Stimulated activated CD4-positive, alpha-beta T cell treated with anti-CD3 and anti-CD28 coated beads, Interleukin-4, amount 100 ng/mL, for 24 hours (primary cell): ENCODE measurements at places on chromosomes 2 and 18.

DNA sequence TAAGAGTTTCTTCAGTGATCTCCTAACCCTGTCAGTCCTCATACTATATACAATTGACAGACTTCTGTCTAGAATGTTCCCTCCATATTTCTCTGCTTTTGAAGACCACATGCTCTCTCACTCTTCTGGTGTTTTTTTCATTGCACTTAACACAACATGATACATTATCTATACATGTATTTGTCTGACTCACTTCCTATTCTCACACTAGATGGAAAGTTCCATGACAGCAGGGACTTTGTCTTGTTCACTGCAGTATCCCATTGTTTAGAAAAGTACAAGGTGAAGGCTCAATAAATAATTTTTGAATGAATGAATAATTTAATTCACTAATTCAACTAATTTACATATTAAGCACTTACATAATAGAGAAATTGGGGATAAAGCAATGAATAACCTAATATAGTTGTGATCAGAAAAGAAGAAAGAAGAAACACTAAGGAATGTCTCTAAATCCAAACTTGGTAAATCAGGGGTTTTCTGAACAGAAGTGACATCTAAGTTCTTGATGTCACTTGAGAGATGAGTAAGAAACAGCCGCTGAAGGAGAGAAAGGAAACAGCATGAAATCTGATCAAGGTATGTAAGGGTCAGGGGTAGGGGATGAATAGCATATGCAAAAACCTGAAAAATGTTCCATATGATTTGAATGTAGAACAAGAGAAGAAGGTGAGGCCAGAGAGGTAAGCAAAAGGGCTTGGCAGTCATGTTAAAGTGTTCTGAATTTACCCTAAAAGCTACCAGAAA lies 42.4 kb downstream of the MBD2 start:
- DNase-seq = no peak

- no peak for DNase-seq
These were observed 264.3 kb downstream of the PTGR3 start for GRCh38 chr18:74944676-74945075.

DNA sequence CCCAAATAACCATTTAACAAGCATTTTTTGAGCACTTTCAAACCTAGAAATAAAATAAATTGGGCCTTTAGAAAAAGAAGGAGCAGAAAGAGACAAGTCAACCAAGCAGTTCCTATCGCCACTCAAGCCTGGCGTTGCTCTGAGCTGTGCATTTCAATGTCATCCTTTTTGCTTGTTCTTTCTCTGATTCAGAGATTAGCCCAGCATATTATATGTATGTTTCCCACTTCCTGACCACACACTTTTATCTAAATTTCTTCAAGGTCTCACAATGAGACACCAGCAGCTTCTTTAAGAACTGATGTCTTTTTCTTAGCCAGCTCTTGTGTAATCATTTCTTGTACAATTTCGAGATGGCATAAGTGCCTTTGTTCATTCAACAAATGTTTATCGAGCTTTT lies 344.5 kb upstream of the ID2 start:
- no peak for DNase-seq

GRCh38 chr2:65366595-65367125 lies 65.7 kb downstream of the SPRED2 start:
- DNase-seq = peak; percentile 50

GRCh38 chr2:7691961-7692656 lies 774.9 kb downstream of the RNF144A start:
- no peak for DNase-seq

- no peak for DNase-seq
These were observed 157.0 kb upstream of the ACAA2 start for GRCh38 chr18:49970319-49970718.

DNA sequence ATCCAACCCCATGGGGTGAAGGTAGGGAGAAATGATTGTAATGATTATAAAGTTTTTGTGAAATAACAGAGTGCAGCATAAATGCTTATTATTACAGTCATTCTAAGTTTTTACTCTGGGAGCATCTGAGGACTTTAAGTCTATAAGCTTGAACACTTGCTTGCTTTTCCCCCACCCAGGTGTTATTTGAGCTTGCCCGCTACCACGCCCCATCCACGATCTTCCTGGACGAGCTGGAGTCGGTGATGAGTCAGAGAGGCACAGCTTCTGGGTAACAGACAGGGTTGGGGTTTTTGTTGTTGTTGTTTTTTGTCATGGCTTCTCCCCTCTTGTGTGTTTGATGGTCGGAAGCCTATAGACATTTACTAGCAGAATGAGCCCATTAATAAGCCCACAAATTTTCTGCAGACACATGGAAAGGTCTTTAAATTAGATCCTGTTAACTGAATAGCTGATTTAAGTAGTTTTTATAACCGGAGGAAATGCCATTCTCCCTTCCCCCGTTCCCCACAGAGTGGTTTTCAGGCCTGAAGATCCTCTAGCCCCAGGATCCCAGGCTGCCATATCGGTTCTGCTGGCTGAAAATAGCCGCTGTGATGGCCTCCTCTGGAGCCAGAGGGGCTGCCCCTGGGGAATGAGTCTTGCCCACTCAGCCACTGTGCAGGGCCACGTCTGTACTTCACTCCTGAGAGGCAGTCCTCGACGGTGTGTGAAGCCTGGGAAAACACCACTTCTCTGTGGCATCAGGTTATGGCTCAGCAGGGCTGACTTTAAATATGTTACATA lies 39.9 kb upstream of the ELOA2 start:
- DNase-seq = no peak

DNA sequence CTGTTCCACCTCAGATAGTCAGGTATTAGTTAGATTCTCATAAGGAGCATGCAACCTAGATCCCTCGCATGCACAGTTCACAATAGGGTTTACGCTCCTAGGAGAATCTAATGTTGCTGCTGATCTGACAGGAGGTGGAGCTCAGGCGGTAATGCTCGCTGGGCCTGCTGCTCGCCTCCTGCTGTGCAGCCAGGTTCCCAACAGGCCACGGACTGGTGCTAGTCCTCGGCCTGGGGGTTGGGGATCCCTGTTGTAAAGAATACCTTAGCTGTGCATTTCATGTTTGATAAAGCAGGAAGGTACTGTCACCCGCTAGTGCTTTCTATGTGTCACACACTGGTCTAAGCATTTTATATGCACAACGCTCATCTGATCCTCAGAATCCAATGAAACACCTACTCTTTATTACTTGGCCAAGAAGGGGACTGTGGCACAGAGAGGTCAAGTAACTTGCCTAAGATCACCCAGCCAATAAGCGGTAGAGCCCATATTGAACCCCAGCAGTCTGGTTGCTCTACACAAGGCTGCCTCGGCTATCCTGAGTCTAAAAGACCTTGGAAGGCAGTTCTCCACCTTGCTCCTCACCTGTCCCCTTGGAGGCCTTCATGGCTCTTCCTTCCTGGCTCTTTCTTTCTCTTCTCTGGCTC lies 35.8 kb downstream of the SLC4A3 start:
- DNase-seq = no peak

DNA sequence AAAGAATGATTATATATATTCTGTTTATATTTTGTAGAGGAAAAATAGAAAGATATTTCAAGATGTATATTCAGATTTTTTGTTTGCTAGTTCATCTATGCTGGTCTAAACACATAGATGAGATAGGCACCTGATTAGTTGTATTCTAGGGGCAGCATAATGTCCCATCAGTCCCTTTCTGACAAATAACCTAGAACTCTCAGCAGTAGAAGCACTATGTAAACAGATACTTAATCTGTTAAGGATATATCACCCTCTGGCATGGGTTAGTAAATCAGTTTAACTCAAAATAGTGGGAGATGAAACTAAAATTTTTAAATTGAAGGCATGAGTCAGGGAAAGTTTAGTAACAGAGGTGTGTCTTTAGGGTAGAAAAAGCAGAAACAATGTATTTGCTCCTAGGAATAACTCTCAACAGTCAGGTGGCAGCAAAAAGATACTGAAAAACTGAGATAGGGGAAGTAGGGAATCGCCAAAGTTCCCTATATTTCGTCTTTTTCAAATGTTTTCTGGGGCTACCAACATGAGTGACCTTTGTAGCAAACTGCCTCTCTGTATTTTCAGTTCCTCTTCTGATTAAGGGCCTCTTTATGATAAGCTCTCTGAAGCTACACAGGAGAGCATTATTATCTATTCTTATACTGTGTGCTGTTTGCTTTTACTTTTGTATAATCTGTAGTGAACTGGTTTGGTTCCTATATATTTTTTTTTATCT lies 5.7 kb downstream of the PPP1R1C start:
- no peak for DNase-seq

DNA sequence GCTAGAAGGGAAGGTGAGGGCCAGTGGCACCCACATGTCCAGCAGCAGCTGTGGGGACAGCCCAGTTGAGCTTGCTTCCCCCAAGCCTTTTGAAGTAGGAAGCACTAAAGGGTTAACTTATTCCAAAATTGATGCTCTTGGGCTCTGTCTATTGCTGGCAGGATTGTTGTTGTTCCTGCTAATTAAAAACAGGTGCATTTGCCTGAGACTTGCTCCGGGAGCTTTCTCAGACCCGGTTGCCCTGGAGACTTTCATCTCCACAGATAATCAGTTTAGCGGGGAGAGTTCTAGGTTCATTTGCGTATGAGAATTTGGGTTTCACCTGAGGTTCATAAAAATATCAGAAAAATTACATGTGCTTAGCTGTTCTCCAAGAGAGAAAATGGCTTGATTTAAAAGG lies 277.3 kb downstream of the LRATD1 start:
- no peak for DNase-seq

DNA sequence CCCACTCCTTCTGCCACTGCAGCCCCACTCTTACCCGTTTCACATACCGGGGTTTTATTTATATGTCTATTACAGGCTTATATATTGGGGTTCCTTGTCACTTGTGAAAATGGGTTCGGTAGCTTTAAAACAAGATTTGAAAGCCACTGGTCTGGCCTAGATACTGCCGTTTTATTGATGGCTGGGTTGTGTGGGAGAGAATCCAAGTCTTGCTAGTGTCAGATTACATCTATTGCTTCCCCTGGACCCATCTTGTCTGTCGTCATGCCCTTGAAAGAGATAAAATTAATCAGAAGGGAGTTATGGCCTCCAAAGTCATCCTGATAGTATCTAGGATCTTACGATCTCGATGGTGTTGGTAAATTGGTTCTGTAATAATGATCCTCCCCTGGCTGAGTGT lies 79.4 kb downstream of the EIPR1 start:
- no peak for DNase-seq

DNA sequence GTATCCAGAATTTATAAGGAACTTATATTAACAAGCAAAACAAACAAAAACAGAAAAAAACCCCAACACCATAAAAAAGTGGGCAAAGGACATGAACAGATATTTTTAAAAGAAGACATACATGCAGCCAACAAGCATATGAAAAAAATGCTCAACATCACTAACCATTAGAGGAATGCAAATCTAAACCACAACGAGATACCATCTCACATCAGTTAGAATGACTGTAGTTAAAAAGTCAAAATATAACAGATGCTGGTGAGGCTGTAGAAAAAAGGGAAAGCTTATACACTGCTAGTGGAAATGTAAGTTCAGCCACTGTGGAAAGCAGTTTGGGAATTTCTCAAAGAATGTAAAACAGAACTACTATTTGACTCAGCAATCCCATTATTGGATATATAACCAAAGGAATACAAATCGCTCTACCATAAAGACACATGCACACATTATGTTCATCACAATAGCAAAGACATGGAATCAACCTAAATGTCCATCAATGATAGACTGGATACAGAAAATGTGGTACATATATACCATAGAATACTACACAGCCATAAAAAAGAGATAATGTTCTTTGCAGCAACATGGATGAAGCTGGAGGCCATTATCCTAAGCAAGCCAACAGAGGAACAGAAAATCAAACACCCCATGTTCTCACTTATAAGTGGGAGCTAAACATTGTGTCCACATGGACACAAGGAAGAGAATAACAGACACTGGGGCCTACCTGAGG lies 25.3 kb downstream of the PREPL start:
- DNase-seq = no peak

DNA sequence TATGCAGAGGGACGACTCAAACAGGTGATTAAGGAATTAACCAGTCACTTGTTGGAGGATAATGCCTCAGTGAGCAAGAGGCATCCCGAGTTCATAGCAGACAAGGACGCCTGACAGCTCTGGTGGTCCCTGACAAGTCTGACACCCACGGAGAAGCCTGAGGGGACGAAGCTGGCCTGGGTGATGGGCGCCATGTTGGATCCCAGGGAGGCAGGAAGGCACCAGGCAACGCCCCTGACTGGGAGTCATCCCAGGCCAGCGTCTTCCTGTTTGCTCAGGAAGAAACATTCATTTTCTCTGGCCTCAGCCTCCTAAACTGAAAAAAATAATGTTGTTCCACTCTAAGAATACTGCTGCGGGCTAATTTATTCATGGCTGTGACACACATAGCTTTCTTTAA lies 92.1 kb upstream of the ATP8B1 start:
- no peak for DNase-seq

GRCh38 chr2:71905205-71905604 lies 242.5 kb downstream of the CYP26B1 start:
- no peak for DNase-seq

DNA sequence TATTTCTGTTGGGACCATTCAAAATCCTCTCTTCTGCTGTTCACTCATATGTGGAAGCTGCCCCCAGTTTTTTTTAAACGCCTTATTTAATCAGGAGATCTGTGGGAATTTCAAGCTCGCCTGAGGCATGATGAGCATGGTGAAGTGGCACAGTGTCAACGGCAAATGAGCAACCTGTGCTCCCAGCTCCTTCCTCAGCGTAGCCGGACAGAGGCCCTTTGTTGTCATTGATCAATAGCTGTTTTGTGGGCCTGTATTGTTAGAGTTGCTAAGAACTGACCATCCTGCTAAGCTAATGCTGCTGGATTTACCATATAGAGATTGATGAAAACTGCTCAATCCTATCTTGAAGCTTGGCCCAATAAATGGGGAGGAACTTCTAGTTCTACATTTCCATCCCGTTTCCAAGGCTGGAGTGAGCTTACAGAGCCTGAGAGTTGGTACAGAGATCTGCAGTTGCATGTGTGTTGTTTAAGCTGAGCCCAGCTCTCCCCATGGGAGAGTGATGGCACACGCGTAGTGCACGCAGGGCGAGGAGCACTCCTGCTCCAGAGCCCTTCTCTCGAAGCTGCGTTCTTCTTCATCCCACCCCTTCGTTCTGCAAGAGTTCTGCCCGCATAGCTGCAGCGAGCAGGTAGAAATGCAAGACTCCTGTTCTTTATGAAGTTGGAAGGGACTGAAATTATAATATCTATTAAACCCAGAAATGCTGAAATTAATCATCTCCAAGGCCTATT lies 108.8 kb downstream of the RTN4 start:
- no peak for DNase-seq

GRCh38 chr2:131055169-131056065 lies 37.8 kb downstream of the FAM168B start:
- DNase-seq = no peak

- no peak for DNase-seq
These were observed 6.0 kb downstream of the CTIF start for GRCh38 chr18:48544661-48545415.
